ENCODE measurements at places on chromosomes 6 and 20.

GRCh38 chr6:5274231-5274630, 12.9 kb downstream of the FARS2 start:
- DNase-seq = no peak

DNA sequence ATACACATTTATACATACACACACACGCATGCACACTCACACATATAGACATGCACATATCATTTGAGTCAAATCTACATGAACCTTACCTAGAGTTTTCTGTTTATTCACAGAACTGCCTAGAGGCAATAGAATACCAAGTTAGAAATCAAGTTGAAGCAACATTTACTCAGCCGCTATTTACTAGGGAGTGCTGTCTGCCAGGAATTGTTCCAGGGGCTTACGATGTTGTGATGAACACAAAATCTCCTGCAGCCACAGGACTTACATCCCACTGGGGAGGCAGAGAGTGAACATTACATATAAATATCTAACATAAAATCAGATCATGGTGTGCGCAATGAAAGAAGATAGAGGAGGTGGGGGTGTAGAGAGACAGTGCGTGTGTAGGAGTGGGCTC, 80.4 kb downstream of the GCLC start:
- no peak for DNase-seq

- no peak for DNase-seq
Observed at GRCh38 chr20:63308218-63308911, 15.4 kb downstream of the COL20A1 start.

GRCh38 chr6:20658516-20658915, 124.3 kb downstream of the CDKAL1 start:
- no peak for DNase-seq

GRCh38 chr20:51021067-51022025, 1.6 kb downstream of the KCNG1 start:
- no peak for DNase-seq

DNA sequence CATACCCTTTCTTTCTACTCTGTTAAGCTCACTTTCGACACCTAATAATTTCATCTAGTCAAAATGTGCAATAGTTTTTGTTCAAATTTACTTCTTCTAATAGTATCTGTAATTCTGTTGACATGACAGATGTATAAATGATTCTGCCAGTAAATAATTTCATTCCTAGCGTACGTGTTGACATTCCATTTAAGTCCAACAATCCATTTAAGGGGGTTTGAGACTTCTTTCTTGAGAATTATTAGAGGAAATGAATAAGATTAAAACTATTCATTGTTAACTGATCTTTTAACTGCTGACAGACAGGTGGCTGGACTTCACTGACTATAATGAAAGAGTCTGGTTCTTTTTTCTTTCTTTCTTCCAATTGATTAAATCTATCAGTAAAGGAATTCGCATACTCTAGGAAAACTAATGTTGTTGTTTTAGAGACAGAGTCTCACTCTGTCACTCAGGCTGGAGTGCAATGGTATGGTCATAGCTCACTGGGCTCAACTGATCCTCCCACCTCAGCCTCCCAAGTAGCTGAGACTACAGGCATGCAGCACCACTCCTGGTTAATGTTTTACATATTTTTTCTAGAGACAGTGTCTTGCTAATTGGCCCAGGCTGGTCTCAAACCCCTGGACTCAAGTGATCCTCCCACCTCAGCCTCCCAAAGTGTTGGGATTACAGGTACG, 55.9 kb downstream of the MAP3K5 start:
- no peak for DNase-seq

DNA sequence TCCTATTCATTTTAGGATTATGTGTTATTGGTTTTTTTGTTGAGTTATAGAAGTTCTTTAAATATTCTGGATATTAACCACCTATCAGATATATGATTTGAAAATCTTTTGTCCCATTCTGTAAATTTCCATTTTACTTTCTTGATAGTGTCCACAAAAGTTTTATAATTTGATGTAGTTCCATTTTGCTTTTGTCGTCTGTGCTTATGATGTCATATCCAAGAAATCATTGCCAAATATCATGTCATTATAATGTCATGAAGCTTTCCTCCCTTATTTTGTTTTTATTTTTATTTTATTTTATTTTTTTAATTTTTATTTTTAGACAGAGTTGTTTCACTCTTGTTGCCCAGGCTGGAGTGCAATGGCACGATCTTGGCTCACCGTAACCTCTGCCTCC, 21.0 kb upstream of the NANP start:
- no peak for DNase-seq

DNA sequence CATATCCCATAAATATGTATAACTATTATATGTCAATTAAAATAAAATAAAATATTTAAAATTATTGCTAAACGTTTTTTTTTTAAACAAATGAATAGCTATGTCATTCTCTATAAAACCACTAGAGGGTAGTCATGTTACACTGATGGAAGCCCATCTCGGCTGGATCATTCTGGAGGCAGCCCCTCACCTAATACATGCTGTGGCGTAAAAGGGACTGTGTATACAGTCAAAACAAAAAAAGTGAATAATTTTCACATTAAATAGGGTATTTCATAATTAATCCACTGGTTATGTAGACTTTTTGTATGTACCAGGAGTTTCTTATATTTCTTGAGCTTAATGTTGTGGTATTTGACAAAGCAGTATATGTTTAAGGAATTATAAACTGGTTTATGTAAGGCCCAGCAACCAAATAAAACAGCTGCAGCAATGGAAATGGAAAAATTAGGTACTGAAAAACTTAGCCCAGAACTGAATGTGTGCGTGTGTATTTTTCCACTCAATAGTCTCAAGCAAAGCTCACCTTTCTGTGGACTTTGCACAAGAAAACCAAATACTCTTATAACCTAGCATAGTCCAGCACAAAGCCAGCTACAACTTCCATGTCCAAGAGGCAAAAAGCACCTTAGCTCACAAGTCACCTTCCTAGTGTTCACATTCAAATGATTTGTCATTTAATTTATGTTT, 81.7 kb downstream of the COL9A1 start:
- DNase-seq = peak; percentile 13

GRCh38 chr20:46199198-46199597, 81.1 kb downstream of the CD40 start:
- DNase-seq = no peak

- DNase-seq = no peak
Observed at GRCh38 chr6:133606852-133607251, 282.1 kb upstream of the TCF21 start.

DNA sequence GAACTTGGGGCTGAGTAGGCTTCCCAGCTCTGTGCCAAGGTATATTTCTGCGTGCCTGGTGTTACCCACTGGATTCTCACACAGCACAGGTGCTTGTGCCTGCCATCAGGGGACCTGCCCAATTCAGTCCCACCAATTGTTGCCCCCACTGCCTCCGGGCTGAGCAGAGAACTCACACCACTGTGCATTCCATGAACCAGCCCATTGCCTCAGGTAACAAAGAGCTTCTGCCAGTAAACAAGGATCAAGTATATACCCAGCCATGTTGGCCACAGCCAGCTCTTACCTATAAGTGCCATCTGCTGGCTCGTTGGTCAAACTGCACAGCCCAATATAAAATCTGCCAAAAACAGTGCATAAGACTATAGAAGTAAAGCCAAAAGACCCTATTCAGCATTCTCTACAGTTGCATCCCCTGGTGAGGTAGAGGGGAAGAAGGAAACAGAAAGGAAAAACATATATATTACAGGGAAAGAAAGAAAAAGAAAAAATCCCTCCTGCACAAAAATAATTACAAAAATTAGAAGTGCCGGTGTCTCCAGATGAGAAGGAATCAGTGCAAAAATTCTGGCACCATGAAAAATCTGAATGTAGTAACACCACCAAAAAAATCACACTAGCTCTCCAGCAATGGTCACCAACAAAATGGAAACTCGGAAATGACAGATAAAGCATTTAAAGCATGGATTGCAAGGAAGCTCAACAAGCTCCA, 241.4 kb downstream of the IBTK start:
- DNase-seq = no peak

DNA sequence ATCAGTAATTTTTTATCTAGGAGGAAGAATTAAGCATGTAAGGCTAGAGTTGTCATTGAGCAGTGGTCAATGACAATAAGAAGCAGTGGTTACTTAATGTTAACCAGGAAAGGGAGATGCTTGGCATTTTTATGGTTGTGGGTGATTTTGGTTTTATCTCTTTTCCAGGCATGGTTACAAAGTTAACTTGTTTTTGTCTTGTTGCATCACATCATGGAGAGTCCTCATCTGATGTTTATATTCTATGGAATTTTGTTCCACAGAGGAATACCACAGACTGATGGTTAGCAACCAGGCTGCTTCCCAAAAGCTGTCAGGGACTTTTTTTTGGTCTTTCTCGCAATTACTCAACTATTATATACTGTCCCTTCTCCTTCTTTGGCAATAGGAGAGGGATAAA, 32.7 kb downstream of the OPRM1 start:
- no peak for DNase-seq

DNA sequence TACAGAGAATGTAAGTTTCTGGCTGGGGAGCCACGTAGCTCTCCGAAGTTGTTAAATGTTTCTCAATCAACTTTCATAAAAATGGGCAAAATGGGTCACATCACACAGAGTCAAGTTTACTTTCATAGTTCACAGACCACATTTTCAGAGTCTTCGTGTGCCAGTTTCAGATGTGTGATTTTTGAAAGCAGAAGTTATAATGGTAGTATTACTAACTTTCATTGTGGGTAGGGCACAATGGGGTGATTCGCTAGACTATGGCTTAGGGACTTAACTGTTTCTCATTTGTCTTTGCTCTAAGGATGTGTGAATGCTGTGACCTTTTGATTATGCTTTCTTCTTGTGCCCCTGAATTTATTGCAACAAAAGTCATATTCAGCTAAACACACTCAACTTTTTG, 109.0 kb upstream of the SUPT3H start:
- DNase-seq = no peak

DNA sequence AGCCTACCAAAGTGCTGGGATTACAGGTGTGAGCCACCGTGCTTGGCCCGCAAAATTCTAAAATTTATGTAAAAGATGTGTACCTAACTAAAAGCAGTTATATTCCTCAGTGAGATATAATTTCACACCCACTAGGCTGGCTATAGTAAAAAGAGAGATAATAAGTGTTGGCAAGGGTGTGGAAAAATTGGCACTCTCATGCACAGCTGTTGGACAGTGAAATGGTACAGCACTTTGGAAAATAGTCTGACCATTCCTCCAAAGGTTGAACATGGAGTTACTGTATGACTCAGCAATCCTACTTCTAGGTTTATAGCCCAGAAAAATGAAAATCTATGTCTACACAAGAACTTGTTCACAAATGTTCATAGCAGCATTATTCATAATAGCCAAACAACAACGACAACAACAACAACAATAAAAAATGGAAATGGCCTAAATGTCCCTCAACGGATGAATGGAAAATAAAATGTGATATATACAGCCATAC, 13.9 kb downstream of the C6orf15 start:
- DNase-seq = no peak

DNA sequence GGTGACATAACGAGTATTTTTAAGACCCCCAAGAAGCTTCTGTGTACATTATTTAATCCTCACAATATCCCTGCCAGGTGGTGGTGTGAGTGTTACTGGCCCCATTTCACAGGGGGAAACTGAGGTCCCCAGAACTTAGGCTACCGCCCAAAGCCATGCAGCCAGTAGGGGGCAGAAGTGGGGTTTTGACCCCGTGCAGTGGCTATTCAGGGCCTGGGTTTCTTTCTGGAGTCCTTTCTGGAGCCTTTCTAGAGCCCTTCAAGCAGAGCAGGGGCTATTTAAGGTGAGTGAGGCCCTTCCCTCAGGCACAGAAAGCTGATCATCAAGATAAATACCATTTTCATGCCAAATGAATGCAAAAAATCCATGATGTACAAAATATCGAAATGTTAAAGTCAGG, 59.0 kb downstream of the CTCFL start:
- DNase-seq = no peak

- DNase-seq = peak; percentile 43
Observed at GRCh38 chr20:49669601-49670189, 44.0 kb downstream of the B4GALT5 start.

GRCh38 chr6:13677878-13678254, 33.8 kb downstream of the RANBP9 start:
- DNase-seq = no peak

DNA sequence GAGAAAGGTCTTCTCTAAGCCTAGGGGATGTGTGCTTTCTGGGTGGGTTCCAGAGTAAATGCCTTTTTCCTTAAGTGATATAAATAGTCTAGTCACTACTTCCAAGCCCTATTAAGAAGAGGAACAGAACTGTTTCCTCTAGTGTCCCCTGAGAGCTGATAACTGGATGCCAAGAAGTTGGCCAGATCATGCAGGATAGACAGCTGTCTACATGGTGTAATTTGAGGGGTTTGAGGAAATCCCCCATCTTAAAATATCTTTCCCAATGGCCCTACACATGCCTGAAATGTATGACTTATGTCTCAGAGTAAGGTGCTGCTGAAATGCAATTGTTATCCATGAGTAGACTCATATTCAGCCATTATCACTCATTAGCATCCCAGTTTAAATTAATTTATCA, 20.2 kb upstream of the PIM1 start:
- no peak for DNase-seq

GRCh38 chr6:163956571-163957407, 542.3 kb downstream of the QKI start:
- peak; percentile 58 for DNase-seq

DNA sequence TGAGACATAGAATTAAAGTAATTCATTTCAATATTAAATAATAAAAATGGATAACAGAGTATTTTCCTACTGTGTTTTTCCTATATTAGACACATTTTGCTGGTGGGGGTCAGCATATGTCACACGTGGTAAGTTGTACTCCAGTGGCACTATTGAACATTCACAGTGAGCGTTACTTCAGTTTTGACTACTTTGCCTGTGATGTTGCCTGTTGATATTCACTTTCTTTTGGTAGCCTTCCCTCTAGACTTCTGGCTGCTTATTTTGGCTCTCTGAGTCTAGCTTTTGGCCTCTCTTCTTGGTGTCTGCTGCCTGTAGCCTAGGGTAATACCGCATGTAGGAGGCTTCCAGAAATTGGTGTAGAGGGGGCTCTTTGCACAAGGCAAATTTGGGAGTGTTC, 64.4 kb upstream of the TFB1M start:
- DNase-seq = no peak

GRCh38 chr20:53760025-53760441, 166.4 kb upstream of the ZNF217 start:
- no peak for DNase-seq

DNA sequence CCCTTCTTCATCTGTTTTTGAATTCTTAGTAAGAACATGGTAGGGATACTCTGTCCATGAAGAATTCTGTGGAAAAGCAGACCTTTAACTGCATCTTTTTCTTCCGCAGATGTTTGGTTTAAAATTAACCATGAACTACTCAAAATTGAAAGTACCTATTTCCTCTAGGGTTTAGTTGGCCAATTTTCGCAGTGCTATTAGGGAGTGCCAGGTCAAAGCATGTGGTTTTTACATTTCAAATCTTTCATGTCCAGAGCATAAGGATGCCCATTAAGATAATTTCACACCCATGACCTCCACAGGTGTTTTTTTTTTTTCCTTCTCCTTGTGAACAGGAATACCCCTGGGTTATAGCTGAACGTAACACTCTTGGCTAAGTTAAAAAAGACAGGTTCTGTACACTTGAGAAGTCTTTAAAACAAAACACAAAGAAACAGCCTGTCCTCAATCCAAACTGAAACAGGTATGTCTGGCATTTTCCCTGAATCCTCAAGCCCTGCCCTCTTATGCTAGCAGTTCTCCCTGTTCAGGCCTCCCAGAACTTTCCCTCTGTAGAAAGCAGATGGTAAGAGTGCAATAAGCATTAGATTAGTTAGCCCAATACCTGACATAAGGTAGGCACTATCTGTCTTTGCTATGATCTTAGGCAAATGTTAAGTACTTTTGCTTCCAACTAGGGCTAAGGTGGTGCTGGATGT, 67.1 kb downstream of the ELOVL5 start:
- no peak for DNase-seq

GRCh38 chr6:160207618-160208017, 51.0 kb downstream of the SLC22A2 start:
- no peak for DNase-seq

Data from CD4-positive, alpha-beta T cell treated with Interleukin-12 subunit alpha and Interleukin-12 subunit beta, for 1 hour (primary cell).